ENCODE measurements at places on chromosomes 1 and 21. TPM values are rescaled to one million over a fixed set of nuclear protein-coding genes. Genes with fewer than 3 reads are reported as not detected.

GRCh38 chr21:15119486-15119885, 54.7 kb upstream of the NRIP1 start:
- no peak for DNase-seq

- peak; percentile 51 for DNase-seq
Measured at GRCh38 chr1:7046314-7046713, 261.1 kb downstream of the CAMTA1 start.

Gene SMCP
- polyA plus RNA-seq: not detected

Gene OLFM3
- 31.6 TPM for polyA plus RNA-seq

DNA sequence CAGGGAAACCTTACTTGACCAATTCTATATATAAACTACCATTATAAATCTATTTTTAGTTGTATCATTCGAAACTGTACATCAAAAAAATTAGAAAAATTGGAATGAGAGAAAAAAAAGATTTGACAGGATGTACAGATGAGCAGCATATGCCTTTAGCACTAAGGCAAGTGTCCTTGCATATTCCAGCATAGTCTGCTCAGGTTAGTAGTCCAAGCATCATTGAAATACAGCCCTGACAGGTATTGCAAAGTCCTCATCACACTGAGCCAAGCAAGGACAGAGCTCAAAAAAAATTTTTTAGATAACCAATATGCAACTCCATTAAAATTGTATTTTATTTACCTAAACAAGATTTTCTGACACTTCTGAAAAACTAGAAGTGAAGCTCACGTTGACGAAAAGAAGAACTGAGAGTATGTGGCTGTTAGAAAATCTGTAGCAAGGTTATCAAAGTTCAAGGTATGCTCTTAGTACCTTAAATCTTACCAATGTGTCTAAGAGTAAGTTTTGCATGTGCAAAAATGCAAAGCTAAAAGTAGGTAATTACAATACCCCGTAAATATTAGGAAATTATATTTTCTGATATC, 465.6 kb upstream of the ADGRL4 start:
- no peak for DNase-seq

Gene CD34
- polyA plus RNA-seq: 83.0 TPM

Gene VWA5B1
- 1.9 TPM for polyA plus RNA-seq

GRCh38 chr1:94955767-94956632, 29.1 kb upstream of the CNN3 start:
- DNase-seq: no peak

DNA sequence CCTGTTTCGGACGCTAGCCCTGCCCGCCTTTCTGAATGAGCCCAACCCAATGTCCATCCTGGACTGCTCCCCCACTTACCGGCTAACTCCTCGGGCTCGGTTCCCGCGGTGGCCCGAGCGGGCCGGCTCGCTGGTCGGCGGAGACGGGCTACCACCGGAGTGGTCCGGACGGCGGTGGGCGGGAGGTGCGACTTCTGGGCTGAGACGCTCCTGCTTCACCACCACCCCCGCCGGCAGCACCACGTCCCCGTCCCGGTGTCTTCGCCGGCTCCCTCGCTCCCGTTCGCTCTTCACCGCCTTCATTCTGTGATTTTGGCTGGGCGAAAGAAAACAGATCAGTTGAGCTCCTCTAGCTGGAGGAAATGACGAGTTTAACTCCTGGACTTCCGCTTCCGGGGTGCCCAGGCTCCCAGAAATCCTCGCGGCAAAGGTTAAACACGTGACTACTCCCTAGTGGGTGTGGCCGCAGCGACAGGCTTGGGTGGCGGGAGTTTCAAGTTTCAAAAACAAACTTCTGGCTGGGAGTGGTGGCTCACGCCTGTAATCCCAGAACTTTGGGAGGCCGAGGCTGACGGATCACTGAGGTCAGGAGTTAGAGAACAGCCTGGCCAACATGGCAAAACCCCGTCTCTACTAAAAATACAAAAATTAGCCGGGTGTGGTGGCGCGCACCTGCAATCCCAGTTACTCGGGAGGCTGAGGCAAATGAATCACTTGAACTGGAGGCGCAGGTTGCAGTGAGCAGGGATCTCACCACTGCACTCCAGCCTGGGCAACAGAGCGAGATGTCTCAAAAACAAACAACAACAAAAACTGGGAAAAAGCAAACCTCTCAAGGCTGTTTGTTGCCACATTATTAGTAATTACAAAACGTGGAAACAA, at the start of gene SNIP1:
SNIP1 (minus strand) TSS at position 367 of the 882 bp plus-strand sequence; CDS start at position 303, 64 bp downstream.
- DNase-seq: peak; percentile 86

Gene SLC6A17
- 0.72 TPM for polyA plus RNA-seq

Gene ARTN
- 1.6 TPM for polyA plus RNA-seq

Gene ADGRL4
- polyA plus RNA-seq: 25.5 TPM

Gene PROX1
- polyA plus RNA-seq: 9.1 TPM

- no peak for DNase-seq
Measured at GRCh38 chr1:20785907-20786252, 1.2 kb downstream of the HP1BP3 start.

Gene LDLRAD1
- polyA plus RNA-seq: 0.10 TPM

Gene GABRD
- 0.99 TPM for polyA plus RNA-seq

Gene GPR161
- 21.0 TPM for polyA plus RNA-seq

Gene C1orf50
- polyA plus RNA-seq: 13.1 TPM

All from left renal pelvis (tissue), 4 donors.